ENCODE measurements at places on chromosomes 6 and 20.

- DNase-seq, result no peak
Observed at GRCh38 chr6:30121446-30122366, 8.8 kb upstream of the TRIM31 start.

DNA sequence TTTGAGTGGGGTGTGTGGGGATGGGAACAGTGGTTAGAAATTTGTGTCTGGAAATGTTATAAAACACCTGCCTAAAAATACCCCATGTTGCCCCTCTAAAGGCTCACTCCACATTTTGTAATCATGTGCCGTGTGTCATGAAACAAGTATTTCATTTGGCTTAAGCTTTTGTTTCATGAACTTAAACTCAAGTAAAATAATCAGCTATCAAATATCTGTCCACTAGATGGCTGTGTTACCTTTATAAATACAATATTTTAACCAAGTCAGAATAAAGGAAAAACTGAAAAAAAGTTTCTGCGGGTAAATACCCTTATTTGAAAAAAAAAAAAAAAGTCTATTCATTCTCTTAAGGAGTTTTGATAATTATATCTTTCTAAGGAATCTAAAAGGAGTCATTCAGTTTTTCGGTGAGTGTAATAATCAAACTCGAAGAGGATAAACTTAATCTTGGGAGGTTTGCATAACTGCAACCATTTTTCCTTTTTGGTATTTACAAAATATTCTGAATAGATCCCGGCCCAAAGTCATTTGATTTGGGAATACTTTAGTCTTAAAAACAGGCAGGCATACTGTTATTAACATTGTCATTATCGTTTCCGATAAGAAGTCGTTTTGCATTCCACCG, 29.9 kb upstream of the MTRF1L start:
- no peak for DNase-seq

DNA sequence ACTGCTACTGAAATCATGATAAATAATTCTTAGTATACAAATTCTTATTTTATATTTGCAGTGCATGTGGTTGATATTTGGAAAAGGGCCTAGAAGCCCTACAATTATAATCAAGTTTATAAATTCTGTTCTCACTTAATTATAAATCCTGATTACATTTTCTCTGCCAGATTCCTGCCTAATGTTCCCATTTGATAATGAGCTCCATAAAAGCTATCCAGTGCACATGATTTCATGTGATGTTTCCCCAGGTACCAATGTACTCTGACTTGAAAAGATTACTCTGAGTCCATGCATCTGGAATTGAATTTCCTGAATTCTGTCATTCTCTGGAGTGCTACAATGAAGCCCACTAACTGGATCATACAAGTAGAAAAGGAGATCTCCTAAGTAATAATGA, 292.2 kb downstream of the FRK start:
- no peak for DNase-seq

- DNase-seq, result no peak
Observed at GRCh38 chr20:2524709-2525506, 11.5 kb upstream of the TMC2 start.

DNA sequence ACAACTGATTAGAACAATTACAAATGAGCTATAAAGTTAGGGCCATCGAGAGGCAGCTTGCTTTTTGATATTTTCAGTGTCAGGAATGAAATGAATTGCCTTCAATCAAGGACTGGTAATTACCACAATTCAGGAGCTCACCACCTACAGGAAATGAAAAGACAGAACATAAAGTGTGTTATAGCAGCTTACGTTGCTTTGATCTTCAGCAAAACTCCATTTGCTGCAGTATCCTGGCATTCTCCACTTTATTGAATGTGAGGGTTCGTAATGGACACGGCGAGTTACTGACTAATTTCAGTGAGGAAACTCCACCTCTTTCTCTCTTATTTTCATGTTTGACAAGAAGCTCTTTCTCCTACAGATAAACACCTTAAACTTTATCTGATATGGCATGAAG, 440.0 kb upstream of the HSF2 start:
- DNase-seq, result no peak

- DNase-seq, result no peak
Observed at GRCh38 chr6:19289457-19289856, 547.7 kb upstream of the ID4 start.

GRCh38 chr6:152012227-152012626, 204.7 kb downstream of the ESR1 start:
- DNase-seq, result no peak

DNA sequence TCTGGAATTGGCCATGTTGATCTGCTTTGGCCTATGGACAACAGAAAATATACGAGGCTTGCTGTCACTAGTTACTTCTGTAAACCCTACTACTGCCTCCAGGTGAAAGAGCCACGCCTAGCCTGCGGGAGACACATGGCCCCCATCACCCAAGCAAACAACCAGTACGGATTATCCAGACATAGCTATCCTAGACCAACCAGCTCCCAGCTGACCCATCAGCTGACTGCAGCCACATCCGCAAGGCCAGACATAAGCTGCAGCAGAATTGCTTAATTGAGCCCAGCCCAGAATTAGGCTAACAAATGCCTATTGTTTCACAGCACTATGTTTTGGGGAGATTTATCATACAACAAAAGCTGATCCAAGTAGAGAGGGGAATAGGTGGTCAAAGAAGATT, 13.5 kb downstream of the REV3L start:
- DNase-seq, result no peak

DNA sequence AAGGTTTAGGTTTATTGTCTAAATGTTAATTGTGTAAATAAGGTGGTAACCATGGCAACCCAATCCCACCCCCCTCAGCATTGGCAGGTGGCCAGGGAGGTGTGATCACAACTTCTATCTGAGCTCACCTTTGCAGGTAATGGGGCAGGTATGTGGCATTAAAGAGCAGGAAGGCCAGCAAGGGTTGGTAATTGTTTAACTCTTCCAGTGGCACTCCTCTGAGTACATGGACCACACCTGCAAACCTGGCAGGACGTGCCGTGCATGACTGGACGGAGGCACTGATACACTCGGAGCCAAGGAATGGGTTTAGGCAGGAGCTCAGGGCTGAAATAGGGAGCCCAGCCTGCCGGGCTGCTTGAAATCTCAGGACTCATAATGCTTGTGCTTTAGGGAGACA, 107.0 kb upstream of the BMP2 start:
- DNase-seq, result no peak

GRCh38 chr6:161561908-161562307, 288.0 kb upstream of the AGPAT4 start:
- DNase-seq, result no peak

All from stimulated activated CD8-positive, alpha-beta memory T cell treated with anti-CD3 and anti-CD28 coated beads, Interleukin-7, amount 100 ng/mL, for 4 hours (primary cell).